ENCODE measurements at places on chromosomes 1 and 21. TPM values are rescaled to one million over a fixed set of nuclear protein-coding genes. Genes with fewer than 3 reads are reported as not detected.

DNA sequence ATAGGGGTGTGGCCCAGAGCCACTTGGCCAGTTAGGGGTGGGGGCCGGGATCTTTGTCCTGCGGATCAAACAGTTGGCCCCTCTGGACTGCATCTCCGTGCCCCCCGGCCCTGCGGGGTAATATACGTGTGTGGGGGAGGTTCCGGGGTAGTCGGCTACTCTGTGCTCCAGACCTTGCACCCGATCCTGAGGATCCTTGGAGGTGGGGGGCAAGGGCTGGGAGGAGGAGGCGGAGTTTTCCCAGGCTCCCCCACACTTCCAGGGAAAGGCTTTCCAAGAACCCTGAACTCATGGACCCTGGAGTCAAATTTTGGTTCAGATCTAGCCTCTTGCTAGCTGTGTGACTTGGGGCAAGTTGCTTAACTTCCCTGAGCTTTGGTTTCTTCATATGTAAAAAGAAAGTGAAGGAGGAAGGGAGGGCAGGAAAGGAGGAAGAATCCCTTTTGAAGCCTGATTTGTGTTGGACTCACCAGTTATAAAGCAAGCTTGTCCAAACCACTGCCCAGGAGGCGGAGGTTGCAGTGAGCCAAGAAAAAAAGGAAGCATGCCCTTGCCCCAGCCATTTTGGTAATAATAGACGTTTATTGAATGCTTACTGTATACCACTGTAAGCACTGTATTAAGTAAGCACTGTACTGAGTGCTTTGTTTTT, 686 bp downstream of the MIIP start:
- H3K4me1 ChIP-seq, result peaks cover 11% of the 10 kb centered on the region
- H3K27ac ChIP-seq, result peak overlapping the region; percentile 77
- H3K36me3 ChIP-seq, result peaks cover 22% of the 10 kb centered on the region
- H3K27me3 ChIP-seq, result no peaks in the 10 kb centered on the region
- DNase-seq, result no peak

DNA sequence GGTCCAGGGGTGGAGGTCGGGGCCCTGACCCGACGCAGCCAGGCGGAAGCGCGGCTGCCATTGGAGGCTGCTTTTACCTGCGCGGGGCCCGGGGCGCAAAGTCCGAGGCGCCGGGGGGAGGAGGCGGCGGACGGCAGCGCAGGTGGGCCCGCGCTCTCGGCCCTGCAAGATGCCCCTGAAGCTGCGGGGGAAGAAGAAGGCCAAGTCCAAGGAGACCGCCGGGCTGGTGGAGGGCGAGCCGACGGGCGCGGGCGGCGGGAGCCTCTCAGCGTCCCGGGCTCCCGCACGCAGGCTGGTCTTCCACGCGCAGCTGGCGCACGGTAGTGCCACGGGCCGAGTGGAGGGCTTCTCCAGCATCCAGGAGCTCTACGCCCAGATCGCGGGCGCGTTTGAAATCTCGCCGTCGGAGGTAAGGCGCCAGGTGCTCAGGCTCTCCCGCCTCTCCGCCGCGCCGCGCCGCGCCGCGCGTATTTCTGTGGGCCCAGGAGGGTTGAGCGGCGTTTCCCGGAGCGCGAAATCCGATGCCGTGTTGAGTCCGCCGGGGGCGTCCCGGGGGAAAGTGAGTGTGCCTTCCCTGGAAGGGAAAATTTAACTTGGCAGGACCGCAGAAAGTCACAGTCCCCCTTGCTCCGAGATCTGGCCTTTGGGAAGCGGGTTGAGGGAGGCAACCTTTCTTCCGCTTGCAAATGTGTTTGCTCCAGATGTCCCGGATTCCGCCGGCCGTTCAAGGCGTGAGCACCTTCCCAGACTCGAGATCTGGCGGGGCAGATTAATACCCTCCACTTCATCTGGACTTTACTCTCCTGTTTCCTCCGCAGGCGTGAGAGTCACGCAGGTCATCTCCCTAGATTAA, at the start of gene GIPC2:
TSS of gene GIPC2 (plus strand) at position 41 of the 853 bp plus-strand sequence. CDS start at position 170, 129 bp downstream.
- H3K27ac ChIP-seq, result peak within 1 kb of the TSS; percentile 81
- no peaks in the 10 kb centered on the region for H3K27me3 ChIP-seq
- H3K4me3 ChIP-seq, result peak within 1 kb of the TSS; percentile 52
- no peaks in the 10 kb centered on the region for H3K36me3 ChIP-seq

DNA sequence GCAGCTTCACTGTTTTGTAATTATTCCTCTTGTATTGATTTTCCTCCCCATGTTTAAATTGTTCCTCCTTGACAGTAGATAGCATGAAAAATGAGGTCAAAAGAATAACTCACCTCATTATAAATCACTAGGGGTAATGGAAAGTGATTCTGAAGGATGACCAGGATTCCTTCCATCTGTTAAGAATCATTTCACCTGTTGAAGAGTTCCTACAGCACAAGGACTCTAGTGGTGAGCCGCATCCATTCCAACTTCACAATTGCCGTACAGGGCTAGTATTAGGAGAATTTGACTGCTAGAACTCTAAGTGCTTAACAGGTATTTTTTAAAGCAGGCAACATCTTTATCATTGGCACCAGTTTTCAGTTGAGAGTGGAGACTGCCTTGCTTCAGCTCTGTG, 13.7 kb downstream of the PPP1R12B start:
- H3K27me3 ChIP-seq, result no peaks in the 10 kb centered on the region
- no peaks in the 10 kb centered on the region for H3K36me3 ChIP-seq
- no peak overlapping the region for H3K4me3 ChIP-seq

- peaks cover 15% of the 10 kb centered on the region for H3K4me1 ChIP-seq
- H3K27me3 ChIP-seq, result no peaks in the 10 kb centered on the region
- no peak overlapping the region for H3K27ac ChIP-seq
- DNase-seq, result peak; percentile 83
- no peak overlapping the region for H3K4me3 ChIP-seq
These were observed 444.8 kb downstream of the KIF26B start for GRCh38 chr1:245599371-245600174.

MR1 gene
- 9.9 TPM for total RNA-seq

MYOC gene
- total RNA-seq, result 2.8 TPM

- no peak overlapping the region for H3K4me3 ChIP-seq
- no peak for DNase-seq
- no peaks in the 10 kb centered on the region for H3K27me3 ChIP-seq
These were observed 118.4 kb downstream of the HIVEP3 start for GRCh38 chr1:41800311-41800829.

FMO1 gene
- total RNA-seq, result 0.37 TPM

DNA sequence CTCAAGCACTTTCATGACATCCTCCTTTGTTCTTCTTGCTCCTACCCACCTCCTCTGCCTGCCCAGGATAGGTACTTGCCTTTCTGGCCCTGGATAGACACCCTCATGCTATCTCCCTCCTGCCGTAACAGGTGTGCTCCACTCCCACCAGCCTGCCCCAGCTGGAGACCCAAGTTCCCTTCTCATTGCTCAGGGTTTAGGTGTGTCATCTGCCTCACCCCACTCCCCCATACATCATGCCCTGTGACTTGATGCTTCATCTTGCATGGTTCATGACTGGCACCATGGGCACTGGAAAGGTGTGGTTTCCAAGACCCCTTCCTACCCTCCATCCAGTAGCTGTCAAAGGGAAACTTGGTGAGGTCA, 5.9 kb downstream of the RHEX start:
- no peaks in the 10 kb centered on the region for H3K4me1 ChIP-seq
- no peaks in the 10 kb centered on the region for H3K27me3 ChIP-seq
- DNase-seq, result no peak

TNFAIP8L2 gene
- 0.56 TPM for total RNA-seq

PRAMEF18 gene
- not detected for total RNA-seq

SERTAD4 gene
- total RNA-seq, result 4.2 TPM

DNA sequence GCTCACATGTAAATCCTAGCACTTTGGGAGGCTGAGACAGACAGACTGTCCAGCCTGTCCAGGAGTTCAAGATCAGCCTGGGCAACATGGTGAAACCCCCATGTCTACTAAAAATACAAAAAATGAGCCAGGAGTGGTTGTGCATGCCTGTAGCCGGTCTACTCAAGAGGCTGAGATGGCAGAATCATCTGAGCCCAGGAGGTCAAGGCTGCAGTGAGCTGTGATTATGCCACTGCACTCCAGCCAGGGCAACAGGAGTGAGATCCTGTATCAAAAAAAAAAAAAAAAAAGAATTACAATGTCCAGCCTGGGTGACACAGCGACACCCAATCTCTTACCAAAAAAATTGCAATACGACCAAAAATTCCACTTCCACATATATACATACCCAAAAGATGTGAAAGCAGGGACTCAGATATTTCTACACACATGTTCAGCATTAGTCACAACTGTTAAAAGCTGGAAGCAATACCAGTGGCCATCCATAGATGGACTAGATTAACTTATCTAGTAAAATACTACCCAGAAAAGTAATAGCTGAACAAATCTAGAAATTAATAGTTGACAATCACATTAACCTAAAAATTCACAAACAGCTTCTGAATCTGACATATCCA, 49.2 kb downstream of the ASH1L start:
- no peak overlapping the region for H3K27ac ChIP-seq
- DNase-seq, result no peak
- H3K4me1 ChIP-seq, result peaks cover 5% of the 10 kb centered on the region
- no peaks in the 10 kb centered on the region for H3K27me3 ChIP-seq
- H3K4me3 ChIP-seq, result no peak overlapping the region

- DNase-seq, result no peak
- no peaks in the 10 kb centered on the region for H3K36me3 ChIP-seq
- no peaks in the 10 kb centered on the region for H3K27me3 ChIP-seq
- H3K4me1 ChIP-seq, result no peaks in the 10 kb centered on the region
- H3K27ac ChIP-seq, result no peak overlapping the region
These were observed 483.6 kb upstream of the RGS18 start for GRCh38 chr1:191674626-191675179.

DNA sequence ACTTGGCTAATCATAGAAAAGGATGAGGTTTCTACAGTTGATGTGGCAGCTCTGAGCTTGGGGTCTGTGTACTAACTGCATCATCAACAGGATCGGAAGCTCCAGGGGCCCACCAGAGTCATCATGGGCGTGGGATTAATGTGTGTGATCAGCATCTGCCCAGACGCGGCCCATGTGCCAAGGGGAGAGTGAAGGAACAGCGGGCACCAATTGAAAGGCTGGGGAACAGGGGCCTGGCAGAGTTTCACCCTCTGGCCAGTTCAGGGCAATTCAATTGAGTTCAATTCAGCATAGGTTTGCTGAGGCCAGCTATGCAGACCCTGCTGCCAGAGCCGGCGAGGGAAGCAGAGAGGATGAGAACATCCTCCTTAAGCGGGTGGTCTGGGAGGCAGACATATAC, 260.0 kb upstream of the AJAP1 start:
- no peak overlapping the region for H3K27ac ChIP-seq
- no peaks in the 10 kb centered on the region for H3K4me1 ChIP-seq
- no peaks in the 10 kb centered on the region for H3K27me3 ChIP-seq

- H3K27me3 ChIP-seq, result no peaks in the 10 kb centered on the region
- H3K27ac ChIP-seq, result no peak overlapping the region
- H3K4me1 ChIP-seq, result no peaks in the 10 kb centered on the region
These were observed 78.6 kb downstream of the KCNN3 start for GRCh38 chr1:154791292-154792166.

MAP3K21 gene
- 1.4 TPM for total RNA-seq

GRCh38 chr1:36515315-36516138, 32.8 kb upstream of the CSF3R start:
- no peaks in the 10 kb centered on the region for H3K36me3 ChIP-seq
- no peaks in the 10 kb centered on the region for H3K27me3 ChIP-seq
- H3K27ac ChIP-seq, result no peak overlapping the region
- DNase-seq, result no peak
- H3K4me3 ChIP-seq, result no peak overlapping the region

BTBD8 gene
- 6.5 TPM for total RNA-seq

DNA sequence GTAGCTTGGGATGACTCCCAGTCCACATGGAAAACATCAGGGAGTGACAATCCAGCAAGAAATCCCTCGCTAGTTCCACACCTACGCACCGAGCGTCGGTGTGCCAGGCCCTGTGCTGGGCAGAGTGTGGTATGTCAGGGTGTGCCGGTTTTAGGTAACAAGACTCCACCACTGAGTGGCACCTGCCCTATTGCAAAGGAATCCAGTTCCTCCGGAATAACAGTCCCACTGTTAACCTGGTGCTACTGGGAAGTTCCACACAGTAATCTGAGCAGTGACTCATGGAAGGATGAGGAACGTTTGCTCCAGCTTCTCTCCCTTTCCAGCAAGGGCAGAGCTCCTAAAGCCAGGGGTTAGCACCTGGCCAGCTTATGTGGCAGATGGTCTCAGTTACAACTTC, 14.3 kb downstream of the RNF207 start:
- no peaks in the 10 kb centered on the region for H3K4me1 ChIP-seq
- H3K27me3 ChIP-seq, result no peaks in the 10 kb centered on the region
- H3K36me3 ChIP-seq, result peaks cover 40% of the 10 kb centered on the region
- no peak for DNase-seq
- H3K4me3 ChIP-seq, result no peak overlapping the region
- H3K27ac ChIP-seq, result no peak overlapping the region

WLS gene
- total RNA-seq, result 55.8 TPM

DNA sequence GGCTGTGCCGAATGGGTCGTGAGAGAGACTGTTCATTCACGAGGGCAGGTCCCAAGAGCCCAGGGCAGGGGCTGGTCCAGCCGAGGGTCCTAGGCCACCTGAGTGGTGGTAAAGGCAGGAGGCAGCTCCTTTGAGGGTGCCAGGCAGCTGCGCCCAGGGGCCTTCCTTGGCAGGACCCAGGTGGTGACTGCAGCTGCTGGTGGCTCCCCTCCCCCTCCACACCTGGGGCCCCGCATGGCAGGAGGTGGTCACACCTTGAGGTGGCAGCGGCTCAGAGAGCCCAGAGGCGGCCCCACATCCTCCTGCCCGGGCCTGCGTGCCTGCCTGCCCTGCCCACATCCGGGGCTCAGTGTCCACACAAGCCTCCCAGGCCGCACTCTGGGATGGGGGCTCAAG, 9.8 kb upstream of the PLCH2 start:
- no peak for DNase-seq
- H3K4me3 ChIP-seq, result no peak overlapping the region
- no peaks in the 10 kb centered on the region for H3K36me3 ChIP-seq
- no peaks in the 10 kb centered on the region for H3K27me3 ChIP-seq
- no peaks in the 10 kb centered on the region for H3K4me1 ChIP-seq
- no peak overlapping the region for H3K27ac ChIP-seq

DNA sequence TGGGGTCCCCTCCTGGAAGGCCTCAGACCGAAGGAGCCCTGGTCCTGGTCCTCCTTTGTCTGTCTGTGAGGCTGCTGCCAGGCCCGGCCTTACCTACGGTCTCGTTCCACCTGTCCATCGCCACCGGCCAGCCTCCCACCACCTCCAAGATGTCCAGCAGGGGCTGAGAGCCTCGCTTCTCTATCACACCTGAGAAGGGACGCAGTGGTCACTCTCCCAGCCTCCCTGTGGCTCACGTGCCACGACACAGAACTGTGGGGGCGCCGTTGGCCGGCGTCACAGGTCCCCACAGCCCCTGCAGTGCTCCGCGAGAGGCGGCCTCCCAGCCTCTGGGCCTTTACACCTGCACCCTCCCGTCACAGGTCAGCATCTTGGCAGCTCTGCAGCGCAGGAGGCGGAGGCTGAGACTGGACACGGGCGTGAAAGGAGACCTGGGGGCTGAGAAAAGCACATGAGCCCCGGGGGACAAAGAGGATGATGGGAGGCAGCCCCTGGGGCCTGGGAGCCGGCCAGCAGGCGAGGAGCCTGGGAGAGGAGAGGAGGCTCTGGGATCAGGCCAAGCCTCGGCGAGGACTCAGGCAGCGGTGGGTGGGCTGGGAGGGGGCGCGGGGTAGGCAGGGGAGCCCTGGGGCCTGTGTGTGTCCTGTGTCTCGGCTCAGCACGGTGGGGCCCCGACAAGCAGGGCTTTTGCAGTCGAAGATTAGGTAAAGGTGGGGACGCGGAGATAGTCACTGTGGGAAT, 20.5 kb downstream of the PRXL2B start:
- no peak overlapping the region for H3K4me3 ChIP-seq
- DNase-seq, result no peak
- no peak overlapping the region for H3K27ac ChIP-seq
- H3K27me3 ChIP-seq, result no peaks in the 10 kb centered on the region
